ENCODE measurements at places on chromosomes 2 and 18. TPM values are rescaled to one million over a fixed set of nuclear protein-coding genes. Genes with fewer than 3 reads are reported as not detected.

The TTL gene
- polyA plus RNA-seq = 26.6 TPM

GRCh38 chr2:198775737-198776136 is 682.0 kb downstream of the SATB2 start:
- DNase-seq = no peak

DNA sequence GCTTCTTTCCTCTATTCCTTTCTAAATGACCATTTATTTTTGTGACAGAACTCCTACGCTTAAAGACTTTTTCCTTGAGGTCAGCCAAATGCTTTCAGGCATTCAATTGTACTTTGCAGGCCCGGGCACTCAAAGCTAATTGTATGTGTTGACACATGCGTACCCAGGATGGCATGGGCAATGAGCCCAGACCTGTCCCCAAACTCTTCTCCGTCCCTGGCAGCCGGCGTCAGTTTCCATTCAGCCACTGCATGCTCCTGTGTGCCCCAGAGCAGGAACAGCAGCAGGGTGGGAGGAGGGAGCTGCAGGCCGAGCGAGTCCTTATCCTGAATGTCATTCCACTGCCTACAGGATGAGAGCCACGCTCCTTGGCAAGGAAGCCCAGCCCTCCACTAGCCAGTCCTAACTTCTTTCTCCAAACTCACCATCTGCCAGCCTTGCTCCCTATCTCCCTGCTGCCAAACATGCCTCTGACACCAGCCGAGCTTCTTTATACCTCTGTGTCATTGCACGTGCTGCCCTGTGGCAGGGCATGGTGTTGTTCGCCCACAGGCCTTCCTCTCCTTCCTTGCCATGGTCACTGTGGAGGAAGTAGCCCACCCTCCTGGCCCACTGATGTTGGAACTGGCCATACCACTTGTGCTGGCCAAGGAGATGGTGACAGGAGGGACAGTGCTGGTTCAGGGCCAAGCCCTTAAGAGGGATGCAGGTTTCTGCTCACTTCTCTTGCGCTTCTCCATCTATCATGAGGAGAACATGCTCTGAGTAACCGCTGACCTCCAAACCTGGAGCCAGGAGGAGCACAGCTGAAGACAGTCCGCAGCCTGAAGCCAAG is 116.9 kb upstream of the FHL2 start:
- DNase-seq = no peak

GRCh38 chr18:44626807-44627206 is 53.9 kb upstream of the SETBP1 start:
- no peak for DNase-seq

DNA sequence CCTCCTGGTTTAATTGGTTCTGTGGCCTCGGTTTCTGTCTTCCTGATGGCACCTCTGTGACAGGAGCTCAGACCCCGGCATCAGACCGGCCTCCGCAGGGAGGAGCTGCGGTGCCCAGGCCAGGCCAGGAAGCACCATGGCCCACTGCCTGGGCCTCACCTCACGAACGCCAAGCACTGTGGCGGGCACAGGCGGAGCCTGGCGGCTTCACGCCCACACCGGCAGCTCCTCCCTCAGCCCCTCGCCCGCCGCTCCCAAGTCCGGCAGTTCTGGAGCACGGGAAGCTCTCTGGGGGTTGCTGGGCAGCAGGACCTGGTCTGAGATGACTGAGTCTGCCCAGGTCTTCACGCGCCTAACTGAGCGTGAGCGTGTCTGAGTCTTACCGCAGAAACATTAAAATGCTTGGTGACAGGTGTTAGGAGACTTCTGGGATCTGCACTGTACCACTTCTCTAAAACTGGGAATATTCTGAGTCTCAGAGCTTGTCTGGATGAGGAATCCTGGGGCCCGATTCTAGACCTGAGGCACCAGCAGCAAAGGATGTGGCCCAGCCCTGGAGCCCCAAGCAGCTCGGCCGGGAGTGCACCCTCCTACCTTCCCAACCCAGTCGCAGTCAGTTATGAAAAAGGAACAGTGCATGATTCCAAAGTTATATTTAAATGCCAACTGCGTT is 21.9 kb downstream of the RTP5 start:
- DNase-seq = no peak

Measured in AG04450 (cell line).